Stimulated activated CD4-positive, alpha-beta T cell treated with anti-CD3 and anti-CD28 coated beads, Interleukin-4, amount 100 ng/mL, for 4 hours (primary cell): ENCODE measurements at places on chromosomes 5 and 9.

- DNase-seq, result no peak
These were observed 101.1 kb upstream of the NR4A3 start for GRCh38 chr9:99720455-99721050.

DNA sequence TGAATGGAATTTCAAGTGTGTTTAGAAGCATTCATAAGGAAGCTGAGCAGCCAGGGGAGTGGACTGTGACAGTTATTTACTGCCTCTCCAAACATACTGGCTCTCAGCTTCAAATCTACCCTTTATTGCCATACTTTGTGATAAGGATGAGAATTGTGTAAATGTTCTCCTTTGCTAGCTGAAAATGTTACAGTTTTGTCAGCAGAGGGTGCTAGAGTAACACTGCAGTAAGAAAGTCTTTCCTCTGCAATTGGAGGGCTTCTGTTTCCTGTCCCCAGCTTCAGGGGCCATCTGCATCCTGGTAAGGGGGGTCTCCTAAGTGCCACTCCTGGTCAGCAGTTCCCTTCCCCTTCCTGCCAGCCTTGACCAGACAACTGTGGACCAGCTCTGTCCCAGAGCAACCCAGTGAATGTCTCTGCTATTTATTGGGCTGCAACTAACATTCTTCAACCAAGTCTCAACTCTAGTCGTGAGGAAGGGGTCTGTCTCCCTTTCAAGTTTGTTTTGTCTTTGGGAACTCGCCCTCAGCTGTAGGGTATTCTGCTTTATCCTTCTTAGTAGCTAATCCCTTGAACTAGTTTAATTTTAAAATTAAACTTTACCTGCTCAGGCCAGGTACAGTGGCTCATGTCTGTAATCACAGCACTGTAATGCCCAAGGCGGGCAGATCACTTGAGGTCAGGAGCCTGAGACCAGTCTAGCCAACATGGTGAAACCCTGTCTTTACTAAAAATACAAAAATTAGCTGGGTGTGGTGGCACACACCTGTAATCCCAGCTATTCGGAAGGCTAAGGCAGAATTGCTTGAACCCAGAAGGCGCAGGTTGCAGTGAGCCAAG is 45.3 kb downstream of the RAPGEF6 start:
- DNase-seq, result no peak

DNA sequence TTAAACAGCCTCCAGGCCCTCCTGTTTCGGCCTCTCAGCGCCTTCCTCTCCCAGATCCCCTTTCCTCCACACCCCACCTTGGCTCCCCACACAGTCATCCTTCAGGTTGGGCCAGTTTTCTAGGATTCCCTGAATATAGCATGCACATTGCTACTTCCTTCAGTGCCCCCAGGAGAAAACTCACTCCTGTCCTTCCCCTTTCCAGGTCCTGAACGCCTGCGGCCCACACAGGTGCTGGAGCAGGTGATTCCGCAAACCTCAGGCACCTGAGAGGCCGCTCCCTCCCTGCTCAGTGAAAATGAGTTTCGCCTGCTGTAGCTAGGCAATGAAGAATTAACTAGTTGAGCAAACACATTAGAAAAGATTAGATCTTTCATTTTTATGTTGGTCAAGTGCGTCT is 185.0 kb downstream of the MED10 start:
- no peak for DNase-seq

- no peak for DNase-seq
These were observed 107.3 kb upstream of the SPIN1 start for GRCh38 chr9:88280816-88281382.

GRCh38 chr9:107462691-107463090 is 26.9 kb downstream of the KLF4 start:
- DNase-seq, result no peak

- DNase-seq, result no peak
These were observed 13.0 kb downstream of the VCP start for GRCh38 chr9:35059438-35059837.

GRCh38 chr9:94054716-94055115 is 29.5 kb upstream of the PTPDC1 start:
- no peak for DNase-seq

- DNase-seq, result no peak
These were observed 10.3 kb downstream of the ZFR start for GRCh38 chr5:32434221-32434620.

DNA sequence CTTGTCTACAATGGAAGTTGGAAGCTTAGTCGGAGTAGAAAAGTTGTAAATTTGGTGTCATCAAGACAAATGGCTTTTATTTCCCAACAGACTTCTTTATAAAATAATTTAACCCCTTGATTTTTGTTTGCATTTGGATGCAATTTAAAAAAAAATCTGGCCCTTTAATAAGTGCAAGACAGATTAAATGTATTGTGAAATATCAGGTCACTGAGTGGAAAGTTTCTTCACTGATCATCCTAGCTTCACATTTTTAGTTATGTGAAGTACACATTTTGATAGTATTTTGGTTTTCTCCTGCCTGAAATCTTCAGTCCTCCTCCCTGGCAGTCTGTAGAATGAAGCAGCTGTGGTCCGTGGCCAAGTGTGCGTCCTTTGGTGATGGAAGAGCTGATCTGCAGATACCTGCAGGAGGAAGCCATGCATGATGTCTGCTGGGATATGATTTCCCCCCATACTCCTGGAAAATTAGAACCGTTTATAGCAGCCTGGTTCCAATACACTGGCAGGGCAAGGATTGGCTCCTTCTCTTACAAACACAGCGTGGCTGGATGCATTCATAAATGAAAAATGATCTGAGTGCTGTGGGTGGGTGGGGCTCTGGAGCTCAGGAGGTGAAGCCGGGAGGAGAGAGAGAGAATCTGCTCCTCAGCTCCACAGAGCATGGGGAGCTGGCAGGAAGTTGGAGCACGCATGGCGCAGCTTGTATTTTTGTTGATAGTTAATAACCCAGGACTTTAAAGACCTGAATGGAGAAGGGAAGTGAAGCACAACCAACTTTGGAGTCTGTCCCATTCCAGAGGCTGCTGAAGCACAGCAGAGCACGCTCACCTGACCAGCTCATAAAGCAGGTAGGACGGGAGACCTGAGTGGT is 238.4 kb downstream of the GOLPH3 start:
- DNase-seq, result no peak

DNA sequence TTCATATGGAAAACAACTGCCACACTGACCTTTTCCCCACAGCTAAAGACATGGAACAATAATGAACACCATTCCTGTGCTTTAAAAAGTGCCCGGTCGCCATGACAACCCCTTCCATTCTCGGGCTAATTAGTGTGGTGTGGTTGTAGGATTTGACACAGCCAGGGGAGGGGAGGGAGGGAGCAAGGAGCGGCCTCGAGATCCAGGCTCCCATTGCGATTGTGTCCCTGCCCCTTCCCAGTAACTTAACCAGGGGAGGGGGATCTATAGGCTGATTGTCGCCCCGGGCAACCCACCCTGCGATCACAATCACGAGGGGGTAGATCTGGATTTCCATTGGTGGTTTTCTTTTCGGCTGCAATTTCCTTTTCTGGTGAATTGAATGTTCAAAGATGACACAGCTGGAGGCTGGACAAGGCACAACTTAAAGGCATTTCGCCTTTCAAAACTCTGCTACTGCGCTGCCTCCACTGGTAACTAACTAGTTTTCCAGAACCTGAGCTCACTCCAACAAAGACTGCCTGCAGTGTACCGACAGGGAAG is 96.7 kb upstream of the RETREG1 start:
- no peak for DNase-seq

GRCh38 chr5:98768160-98768959 is 5.1 kb upstream of the RGMB start:
- peak; percentile 13 for DNase-seq

DNA sequence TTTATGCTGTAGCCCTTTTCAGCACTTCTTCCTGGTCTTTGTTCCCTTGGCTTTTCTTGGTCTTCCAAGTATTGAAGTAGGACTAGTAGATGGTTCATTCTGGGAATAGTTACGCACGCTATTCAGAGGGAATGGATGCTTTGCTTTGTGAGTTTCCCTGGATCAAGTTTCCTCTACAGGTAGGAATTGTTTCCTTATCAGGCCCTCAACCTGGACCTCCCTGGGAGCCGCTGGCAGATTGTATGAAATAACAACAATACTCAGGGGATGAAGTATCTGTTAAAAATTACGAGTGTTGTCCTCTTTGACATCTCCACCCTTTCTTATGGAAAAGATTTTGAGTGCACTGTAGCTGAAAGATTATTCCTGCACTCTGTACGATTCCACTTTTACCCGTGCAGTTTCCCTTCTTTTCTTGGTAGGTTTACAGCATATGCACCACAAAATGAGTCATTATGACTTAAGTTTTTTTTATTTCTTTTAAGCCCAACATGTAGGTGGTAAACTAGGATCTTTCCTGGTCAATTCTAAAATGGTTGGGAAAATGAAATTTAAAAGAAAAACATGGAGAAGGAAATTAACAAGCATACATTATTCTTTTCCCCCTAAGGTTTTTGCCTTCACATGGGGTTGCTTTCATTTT is 57.9 kb downstream of the ARHGAP26 start:
- no peak for DNase-seq

- no peak for DNase-seq
These were observed 13.5 kb downstream of the BTNL9 start for GRCh38 chr5:181053488-181054121.

GRCh38 chr9:91274949-91275492 is 86.7 kb downstream of the AUH start:
- no peak for DNase-seq

DNA sequence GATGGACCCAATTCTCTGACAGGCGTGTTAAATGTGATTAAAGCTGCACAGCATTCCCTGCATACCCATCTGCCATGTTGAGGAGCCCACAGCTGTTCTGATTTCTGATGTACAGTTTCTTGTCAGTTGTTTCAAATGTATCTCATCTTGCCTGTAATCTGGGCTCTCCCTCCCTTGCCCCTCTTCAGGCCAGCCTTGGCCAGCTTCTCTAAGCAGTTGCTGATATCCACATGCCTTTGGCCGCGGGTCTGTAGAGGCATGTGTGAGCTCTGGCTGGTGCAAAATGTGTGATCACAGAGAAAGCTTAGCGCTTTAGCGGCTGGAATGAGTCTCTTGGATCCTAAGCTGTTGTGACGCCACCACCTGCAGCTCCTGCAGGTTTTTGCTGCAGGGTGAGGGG is 332.0 kb downstream of the MLLT3 start:
- no peak for DNase-seq

GRCh38 chr5:36279054-36279698 is 22.5 kb downstream of the RANBP3L start:
- DNase-seq, result no peak

DNA sequence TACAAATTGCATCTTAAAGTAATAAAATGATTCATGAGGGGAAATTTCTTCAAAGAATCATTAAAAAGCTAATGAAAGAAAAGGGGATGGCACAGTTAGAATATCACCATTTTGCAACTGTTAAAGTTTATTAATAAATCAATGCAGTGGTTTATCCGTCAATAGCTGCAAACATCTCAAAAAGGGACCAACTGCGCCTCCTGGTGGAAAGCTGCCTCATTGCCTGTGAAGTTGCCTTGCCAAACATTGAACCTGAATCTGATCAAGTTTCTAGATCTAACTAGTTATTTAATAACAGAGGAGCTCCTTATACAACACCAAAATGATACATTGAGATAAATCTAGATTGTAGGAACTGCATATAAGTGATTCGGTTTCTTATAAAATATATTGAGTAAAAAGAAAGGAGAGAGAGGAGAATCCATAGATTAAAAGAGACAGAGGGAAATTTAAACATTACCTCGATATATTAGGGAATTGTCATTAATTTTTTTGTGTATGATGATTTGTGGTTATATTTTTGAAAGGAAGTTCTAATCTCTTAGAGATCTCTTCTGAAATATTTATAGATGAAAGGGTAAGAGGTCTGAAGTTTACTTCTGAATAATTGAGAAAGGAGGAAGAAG is 6.9 kb upstream of the NDUFB6 start:
- peak; percentile 71 for DNase-seq

- DNase-seq, result no peak
These were observed 58.7 kb downstream of the ZNF354C start for GRCh38 chr5:179118756-179119414.

DNA sequence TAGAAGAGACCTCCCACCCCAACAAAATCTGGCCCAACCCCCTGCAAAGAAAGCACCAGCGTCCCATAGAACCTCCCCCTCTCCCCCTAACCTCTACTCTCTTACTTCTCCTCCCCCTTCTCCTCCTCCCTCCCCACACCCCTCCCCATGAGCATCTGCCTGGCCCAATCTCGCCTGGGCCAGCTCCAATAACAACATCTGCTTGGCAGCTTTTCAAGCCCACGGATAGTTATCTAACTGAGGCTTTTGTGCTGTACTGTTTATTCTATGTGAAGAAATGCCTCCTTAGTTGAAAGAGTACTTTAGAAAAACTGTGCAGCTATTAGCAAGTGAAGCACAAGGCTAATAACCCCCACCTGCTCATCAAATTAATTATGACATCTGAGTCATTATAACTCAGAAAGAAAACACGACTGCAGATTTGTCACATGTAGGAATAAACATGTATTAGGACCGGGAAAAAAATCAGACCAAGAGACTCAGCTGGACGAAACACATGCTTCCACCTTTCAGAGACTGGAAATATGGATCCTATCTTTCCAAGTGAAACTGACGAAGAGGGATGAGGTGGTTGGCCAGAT is 42.8 kb downstream of the NFIB start:
- no peak for DNase-seq

GRCh38 chr9:131290767-131291370 is 1.3 kb downstream of the PLPP7 start:
- DNase-seq, result no peak

- DNase-seq, result no peak
These were observed 120.1 kb upstream of the CD180 start for GRCh38 chr5:67316695-67317094.

DNA sequence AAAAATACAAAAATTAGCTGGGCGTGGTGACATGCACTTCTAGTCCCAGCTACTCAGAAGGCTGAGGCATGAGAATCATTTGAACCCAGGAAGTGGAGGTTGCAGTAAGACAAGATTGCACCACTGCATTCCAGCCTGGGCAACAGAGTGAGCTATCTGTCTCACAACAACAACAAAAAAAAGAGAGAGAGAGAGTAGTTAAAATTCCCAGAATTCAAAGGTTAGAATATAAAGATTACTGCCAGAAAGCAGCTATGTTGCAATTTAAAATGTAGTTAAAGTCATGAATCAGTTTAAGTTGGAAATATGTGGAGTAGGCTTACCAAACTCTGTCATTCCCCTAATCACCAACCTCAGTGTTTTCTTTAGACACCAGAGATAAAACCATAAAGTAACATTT is 58.7 kb upstream of the SUSD1 start:
- no peak for DNase-seq
